ENCODE measurements at places on chromosomes 7 and 10.
A peak's percentile ranks its signal among the peaks of the same experiment; 100 is the strongest.

- no peak for DNase-seq
Measured at GRCh38 chr7:107025449-107026103, 18.9 kb upstream of the PRKAR2B start.

- no peak for DNase-seq
Measured at GRCh38 chr7:107644309-107644974, 16.2 kb upstream of the SLC26A4 start.

GRCh38 chr7:129828078-129828762, 124.5 kb downstream of the UBE2H start:
- no peak for DNase-seq

- DNase-seq = no peak
Measured at GRCh38 chr7:16708980-16709379, 44.6 kb upstream of the TSPAN13 start.

DNA sequence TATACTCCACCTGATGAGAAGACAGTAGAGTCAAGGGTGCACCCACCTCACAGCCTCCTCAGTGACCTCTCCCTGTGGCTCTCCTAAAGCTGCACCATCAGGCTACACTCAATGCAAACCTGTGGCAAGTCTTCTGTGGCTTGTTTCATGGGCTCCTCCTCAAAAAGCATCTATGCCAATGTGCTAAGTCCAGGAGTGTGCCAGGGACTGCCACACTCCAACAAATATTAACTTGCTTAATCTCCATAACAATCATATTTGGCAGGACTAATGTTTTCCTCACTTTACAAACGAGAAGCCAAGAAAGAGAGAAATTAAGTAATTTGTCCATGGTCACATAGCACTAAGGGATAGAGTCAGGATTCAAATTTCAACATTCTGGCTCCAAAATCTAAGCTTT, 11.9 kb downstream of the NRAP start:
- DNase-seq = no peak

GRCh38 chr10:99770408-99771045, 11.9 kb upstream of the ABCC2 start:
- DNase-seq = no peak

- DNase-seq = no peak
Measured at GRCh38 chr10:34236931-34237330, 578.2 kb downstream of the PARD3 start.

DNA sequence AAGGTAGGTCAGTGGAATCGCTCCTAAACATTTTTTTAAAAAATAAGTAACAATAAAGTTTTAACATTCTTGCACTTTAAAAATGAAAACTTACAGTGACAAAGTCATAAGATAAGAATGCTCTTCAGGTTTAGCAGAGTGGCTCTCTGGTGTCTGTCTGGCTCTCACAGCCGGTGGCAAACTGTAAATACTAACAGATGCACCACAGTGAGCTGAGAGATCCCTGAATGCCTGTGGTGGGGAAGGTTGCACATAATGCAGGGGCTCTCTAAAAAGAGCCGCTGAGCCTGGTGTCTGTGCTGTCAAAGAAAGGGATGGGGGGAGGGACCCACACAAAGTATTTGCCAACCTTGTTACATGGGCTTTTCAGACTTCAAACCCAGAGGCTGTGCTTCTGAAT, 498.3 kb downstream of the CCSER2 start:
- DNase-seq = no peak

- DNase-seq = no peak
Measured at GRCh38 chr10:123890756-123891143, 857 bp downstream of the CPXM2 start.

- DNase-seq = no peak
Measured at GRCh38 chr7:3495530-3495929, 194.5 kb downstream of the SDK1 start.

DNA sequence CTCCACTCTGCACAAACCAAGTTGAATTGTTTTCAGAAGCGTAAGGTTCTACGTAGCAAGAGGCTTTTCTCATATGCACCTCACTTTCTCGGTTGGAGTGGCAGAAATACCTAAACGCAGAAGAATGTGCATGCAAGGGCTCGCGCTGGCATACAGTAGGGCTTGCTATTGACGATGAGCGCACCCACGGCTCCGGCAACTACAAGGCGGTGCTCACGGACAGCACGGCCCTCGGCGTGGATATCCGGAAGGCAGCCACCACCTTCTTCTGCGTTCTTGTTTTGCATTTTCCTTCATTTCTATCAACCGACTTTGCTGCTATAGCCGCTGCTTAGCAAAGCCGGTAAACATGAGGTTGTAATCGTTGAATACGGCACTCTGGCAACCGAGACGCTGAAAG, 51.1 kb upstream of the UBE3C start:
- DNase-seq = no peak

- DNase-seq = peak; percentile 49
Measured at GRCh38 chr7:95434557-95435421, at the start of gene PON2. Gene PON2, minus strand, starts transcription at chr7:95435028. Its CDS starts 77 bp downstream, at chr7:95434951.

- no peak for DNase-seq
Measured at GRCh38 chr7:29877196-29877595, 70.9 kb downstream of the WIPF3 start.

DNA sequence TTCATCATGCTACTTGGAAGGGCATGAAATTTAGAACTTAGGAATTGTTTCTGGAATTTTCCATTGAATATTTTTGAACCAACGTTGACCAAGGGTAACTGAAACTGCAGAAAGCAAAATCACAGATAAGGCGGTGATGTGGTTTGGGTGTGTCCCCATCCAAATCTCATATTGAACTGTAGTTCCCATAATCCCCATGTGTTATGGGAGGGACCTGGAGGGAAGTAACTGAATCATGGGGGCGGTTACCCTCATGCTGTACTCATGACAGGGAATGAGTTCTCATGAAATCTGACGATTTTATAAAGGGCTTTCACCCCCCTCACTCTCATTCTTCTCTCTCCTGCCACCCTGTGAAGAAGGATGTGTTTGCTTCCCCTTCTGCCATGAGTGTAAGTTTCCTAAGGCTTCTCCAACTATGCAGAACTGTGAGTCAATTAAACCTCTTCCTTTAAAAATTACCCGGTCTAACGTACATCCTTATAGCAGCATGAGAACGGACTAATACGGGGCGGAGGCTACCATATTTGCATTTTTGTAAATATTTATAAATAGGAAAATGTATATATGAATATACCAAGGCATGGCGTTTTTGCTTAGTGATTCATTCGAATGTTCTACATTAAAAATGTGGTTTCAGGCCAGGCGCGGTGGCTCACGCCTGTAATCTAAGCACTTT, 12.4 kb downstream of the NMT2 start:
- DNase-seq = no peak

GRCh38 chr7:38694326-38694725, 63.2 kb upstream of the AMPH start:
- no peak for DNase-seq

DNA sequence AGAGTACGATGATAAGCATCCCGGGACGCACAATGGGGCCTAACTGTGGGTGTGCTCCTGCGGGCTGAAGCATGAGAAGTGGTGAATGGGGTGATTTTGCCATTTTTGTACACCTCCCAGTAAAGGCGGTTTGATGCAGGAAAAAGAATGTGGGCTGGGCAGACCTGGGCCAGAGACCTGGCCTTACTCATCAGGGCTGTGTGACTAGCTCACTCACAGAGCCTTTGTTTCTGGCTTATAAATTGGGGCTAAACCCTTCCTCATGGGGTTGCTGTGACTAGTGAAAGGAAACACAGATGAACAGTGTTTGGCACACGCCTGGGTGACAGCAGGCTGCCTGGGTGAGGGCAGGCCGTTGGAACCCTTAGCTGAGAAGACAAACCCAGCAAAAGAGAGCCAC, 18.0 kb downstream of the RRP12 start:
- no peak for DNase-seq

- DNase-seq = no peak
Measured at GRCh38 chr7:30321882-30322192, 37.4 kb downstream of the ZNRF2 start.

- DNase-seq = no peak
Measured at GRCh38 chr10:103612462-103613365, 119.2 kb downstream of the NEURL1 start.

GRCh38 chr10:99013885-99014284, 221.8 kb downstream of the HPSE2 start:
- DNase-seq = no peak

DNA sequence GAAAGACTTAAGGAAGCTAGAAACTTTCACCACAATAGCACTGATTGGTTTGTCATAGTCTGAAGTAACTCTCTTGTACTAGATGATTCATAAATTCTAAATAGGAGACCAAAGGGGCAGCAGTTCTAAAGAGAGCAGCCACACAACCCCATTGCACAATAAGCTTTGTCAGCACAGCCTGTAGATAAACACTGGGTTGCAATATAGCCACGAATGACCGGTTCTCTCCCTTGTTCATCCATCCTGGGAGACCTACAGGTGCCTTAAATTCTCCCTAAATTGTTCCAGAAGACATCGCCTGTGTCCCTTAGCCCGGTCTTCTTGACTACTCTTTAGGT, 167.0 kb downstream of the SNX13 start:
- DNase-seq = peak; percentile 43

DNA sequence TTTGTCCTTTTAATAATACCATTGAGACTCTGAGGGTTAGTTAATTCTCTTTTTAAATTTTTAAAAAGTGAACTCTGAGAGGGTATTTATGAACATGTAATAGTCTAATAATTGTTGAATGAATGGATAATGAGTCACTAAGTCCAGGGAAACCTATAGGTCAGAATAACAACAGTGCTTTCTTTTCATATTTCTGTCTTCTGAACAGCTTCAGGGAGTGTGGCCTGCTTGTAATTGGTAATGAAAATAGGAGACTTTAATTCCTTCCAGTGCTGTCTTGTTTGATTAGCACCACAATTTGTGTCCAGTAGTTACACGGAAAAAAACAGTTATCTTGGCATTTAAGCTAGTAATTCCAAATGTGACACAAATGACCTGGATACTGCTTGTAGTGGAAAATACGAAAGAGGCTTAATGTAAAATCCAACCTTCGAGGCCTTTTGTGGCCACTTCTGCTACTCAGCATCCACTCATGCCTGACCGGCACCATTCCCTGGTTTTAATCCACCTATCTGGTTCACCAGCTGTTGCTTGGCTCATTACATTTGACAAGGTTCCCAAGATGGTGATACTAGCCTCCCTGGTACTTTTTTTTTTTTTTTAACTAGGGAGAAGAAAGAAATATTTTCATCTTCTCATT, 149.3 kb upstream of the IMMP2L start:
- DNase-seq = no peak

DNA sequence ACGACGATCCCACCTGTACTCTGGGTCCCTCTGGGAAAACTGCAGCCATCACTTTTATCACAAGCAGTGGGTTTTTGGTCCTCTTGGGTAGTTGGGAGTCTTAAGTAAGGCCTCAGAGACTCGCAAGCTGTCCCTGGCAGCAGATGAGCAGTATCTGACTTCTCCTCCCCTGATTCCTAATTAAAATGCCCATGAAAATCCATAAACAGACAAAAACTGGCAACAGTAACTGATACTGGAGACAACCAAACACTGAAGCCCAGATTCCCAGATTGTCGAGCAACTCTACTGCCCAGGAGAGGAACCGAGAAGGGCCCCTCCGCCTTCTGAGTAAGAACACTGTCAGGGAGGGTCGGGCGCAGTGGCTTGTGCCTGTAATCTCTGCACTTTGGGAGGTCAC, 333.8 kb downstream of the CALN1 start:
- no peak for DNase-seq

DNA sequence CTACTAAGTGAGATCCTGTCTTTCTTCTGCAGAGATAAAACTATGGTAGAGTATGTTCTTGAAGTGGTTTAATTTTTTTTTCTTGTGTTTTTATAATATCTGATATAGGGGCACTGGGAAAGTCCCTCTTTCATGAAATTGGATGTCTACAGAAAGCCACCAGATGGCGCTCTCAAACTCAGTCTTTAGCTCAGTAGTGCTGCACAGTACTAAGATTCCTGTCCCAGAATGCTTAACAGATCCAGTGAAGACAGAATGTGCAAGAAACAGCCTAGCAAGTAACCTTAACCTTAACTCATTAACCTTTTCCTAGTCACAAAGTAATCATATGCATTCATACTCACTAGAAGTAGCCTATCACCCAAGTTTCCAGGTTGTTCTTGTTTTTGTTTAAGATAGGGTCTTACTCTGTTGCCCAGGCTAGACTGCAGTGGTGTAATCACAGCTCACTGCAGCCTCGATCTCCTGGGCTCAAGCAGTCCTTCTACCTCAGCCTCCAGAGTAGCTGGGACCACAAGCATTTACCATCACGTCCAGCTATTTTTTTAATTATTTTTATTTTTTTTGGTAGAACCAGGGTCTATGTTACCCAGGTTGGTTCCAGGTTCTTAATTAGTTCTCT, 56.7 kb downstream of the IDE start:
- peak; percentile 80 for DNase-seq

GRCh38 chr7:102983602-102984001, 70.8 kb downstream of the LRRC17 start:
- no peak for DNase-seq

GRCh38 chr7:128381161-128381821, 19.8 kb upstream of the PRRT4 start:
- no peak for DNase-seq

GRCh38 chr7:8433477-8434289, at the start of gene NXPH1:
Gene NXPH1, plus strand, starts transcription at chr7:8433609.
- no peak for DNase-seq
